ENCODE measurements at places on chromosomes 5 and 9.

DNA sequence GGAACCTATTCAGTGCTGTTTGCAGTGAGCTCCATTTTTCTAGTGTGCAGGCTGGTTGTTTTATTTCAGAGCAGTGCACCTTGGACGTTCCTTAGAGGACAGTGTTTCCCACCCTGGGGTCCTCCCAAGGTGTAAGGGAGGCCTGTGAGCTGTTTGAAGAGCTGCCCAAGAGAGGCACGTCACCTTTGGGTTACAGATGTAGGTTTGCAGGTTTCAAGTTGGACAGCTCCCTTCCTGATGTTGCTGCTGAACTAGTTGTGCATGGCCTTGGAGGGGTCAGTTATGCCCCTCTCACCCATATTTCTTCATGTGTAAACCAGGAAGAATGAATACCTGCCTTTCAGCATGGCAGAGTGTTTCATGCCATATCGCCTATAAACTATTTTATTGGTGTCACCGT, 34.7 kb upstream of the POMT1 start:
- no peak for DNase-seq

- no peak for DNase-seq
Observed at GRCh38 chr5:110817459-110817858, 78.7 kb downstream of the SLC25A46 start.

GRCh38 chr5:68261569-68262065, 46.1 kb downstream of the PIK3R1 start:
- DNase-seq, result no peak

DNA sequence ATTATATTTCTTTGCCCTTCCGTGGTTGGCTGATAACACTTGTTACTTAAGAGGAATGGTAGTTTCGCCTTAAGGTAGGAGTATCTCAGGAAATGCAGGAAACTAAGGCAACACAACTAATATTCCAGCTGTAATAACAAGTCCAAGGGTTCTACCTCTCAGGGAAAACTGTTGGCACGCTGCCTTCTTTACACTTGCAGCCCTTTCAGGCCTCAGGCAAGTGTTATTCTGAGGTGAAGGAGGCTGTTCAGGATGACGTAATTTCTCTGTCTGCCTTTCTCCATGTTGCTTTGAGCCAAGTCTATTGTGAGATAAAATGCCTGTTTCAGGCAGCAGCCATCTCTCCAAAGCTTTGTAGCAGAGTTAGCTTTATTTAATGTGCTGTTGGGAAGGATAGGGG, 38.0 kb downstream of the VCAN start:
- DNase-seq, result no peak

DNA sequence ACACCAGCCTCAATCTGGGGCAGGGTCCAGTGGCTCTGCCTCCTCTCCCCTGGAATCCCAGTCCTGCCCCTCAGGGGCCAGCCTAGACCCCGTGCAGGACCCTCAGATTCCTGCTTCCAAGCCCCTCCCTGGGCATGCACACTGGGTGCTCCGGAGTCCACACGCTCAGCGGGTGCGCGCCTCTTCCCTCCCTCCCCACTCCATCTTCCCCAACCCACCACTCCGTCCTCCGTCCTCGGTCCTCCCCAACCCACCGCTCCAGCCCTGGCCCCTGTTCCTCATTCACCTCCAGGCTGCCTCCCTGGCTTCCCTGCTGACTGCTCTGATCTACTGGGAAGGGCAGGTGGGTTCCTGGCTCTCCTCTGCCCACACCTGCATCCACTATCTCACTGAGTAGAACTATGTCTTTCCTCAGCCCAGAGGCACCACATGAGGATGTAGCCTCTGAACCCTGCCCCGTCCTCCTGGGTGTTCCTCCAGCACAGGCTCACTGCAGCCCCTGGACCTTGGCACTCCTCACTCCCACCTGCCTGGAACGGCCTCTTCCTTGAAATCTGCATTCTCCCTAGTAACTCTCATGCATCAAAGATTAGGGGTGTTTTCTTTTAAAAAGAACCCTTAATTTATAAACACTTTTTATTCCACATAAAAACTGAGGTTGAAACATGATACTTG, 92.8 kb downstream of the CAMSAP1 start:
- DNase-seq, result no peak

DNA sequence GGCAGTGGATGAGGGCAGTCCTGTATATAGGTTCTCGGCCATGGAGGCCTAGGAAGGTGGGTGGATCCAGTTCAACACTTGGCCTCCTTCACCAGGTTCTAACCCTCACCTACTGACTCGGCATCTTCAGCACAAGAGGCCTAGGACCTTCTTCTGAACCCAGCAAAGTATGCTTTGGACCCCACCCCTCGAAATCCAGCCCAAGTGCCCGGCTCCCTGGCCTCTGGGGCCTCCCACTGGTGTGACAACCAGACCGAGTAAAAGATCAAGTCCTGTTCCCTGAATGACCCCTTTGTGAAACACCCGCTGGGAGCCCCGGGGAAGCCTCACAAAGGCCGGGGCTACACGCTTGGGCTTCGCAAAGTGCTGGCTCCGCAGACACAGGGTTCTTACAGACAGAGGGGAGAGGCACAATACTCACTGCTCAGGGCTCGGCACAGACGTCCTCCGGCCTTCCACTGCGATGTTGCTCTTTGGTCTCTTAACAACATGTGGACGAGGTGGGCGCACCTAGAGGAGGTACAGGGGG, 47.0 kb downstream of the CRB2 start:
- DNase-seq, result no peak

GRCh38 chr9:122797316-122798063, 2.4 kb upstream of the OR1K1 start:
- DNase-seq, result no peak
